ENCODE measurements at places on chromosomes 4 and X. TPM values are rescaled to one million over a fixed set of nuclear protein-coding genes. Genes with fewer than 3 reads are reported as not detected.

YY2 gene
- 0.98 TPM for total RNA-seq

GRCh38 chrX:103628386-103629317, at the start of gene TCEAL1:
TCEAL1 (plus strand) TSS chrX:103628975; CDS start chrX:103629917, 942 bp downstream.
- no peak for DNase-seq
- H3K27me3 ChIP-seq = no peaks in the 10 kb centered on the region
- H3K4me3 ChIP-seq = peak within 1 kb of the TSS; percentile 66
- no peaks in the 10 kb centered on the region for H3K4me1 ChIP-seq

DNA sequence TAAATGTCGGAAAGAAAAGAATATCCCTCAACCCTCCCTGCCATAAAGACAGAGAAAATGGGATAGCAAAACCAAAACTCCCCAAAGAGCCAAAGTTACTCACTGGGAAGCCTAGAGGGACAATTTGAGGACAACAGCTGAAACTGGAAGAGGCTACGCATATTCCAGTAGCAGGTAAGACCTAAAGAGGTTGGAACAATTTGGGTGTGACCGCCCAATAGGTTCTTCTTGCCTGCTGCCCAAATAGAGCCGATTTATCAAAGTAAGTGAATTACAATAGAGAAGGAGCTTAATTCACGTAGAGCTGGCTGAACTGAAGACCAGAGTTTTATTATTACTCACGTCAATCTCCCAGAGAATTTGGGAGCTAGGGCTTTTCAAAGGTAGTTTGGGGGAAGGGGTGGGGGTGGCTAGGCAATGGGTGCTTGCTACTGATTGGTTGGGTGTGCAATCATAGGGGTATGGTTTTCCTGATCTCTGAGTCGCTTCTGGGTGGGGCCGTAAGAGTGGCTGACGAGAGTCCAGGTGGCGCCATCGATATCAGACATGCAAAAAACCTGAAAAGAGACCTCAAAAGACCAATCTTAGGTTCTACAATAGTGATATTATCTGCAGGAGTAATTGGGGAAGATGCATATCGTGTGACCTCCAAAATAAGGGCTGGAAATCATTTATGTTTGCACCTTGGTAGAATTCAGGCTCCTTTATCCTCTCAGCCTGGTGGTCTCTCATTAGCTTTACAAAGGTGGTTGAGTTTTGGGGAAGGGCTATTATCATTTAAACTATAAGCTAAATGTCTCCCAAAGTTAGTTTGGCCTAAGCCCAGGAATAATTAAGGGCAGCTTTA, 39.0 kb upstream of the SLC7A3 start:
- no peaks in the 10 kb centered on the region for H3K4me1 ChIP-seq
- no peaks in the 10 kb centered on the region for H3K36me3 ChIP-seq
- H3K27me3 ChIP-seq = no peaks in the 10 kb centered on the region

NPY1R gene
- 4.0 TPM for total RNA-seq

GRCh38 chrX:149845385-149845784, 35.6 kb upstream of the MAGEA8 start:
- H3K27me3 ChIP-seq = no peaks in the 10 kb centered on the region
- H3K27ac ChIP-seq = no peak overlapping the region
- no peaks in the 10 kb centered on the region for H3K4me1 ChIP-seq
- DNase-seq = no peak

DNA sequence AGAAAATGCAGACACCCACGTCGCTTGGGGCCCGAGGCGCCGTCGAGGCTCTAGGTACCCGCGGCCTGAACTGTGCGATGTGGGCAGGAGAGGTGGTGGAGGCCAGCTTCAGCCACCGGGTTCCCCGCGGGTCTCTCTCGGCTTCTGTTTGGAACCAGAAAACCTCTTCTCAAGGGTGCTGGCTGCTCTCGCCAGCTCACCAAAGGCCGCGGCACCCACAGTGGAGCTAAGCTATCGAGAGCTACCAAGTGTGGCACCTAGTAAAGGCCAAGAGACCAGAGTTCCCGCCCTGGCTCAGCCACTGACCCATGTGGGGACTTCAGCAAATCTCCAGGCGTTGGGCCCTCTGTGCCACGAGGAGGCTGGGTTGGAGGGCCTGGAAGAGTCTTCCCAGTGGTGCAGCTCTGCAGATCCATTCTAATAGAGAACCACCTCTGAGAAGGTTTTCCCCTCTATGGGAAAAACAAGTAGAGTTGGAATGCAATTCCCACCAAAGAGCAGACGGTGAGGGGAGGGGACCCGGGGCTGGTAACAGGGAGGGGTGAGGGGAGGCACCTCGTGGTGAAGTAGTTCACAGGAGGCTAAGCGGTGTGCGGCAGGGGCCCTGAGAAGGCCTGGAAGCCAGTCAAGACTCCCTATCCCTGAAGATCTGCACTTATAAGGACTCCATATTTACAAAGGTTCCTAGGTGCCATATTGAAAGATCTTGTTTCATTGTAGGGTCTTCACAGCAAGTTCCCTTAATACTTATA, 5.5 kb upstream of the HMGB3 start:
- DNase-seq = no peak
- H3K4me3 ChIP-seq = no peak overlapping the region

RAB40AL gene
- total RNA-seq = not detected

- H3K4me1 ChIP-seq = peaks cover 7% of the 10 kb centered on the region
- H3K4me3 ChIP-seq = no peak overlapping the region
- H3K27me3 ChIP-seq = no peaks in the 10 kb centered on the region
These were observed 6.6 kb downstream of the HELQ start for GRCh38 chr4:83449009-83449408.

DNA sequence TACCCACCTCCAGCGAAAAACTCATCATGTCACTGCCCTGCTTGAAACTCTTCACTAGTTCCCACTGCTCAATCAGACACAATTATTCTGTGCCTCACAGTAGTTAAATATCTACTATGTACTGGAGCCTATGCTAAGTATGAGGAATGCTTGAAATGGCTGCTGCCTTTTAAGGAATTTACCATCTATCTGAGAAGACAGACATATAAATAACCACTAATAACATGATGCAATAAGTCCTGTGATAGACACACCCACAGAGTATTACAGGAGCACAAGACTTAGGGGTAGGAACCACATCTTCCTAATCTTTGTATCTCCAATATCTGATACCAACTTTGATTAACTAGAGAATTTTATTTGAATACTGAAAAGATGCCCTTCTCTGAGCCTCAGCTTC, 21.1 kb downstream of the SLC25A53 start:
- H3K4me3 ChIP-seq = no peak overlapping the region
- peaks cover 8% of the 10 kb centered on the region for H3K4me1 ChIP-seq
- DNase-seq = no peak
- H3K36me3 ChIP-seq = no peaks in the 10 kb centered on the region

TNMD gene
- 1.3 TPM for total RNA-seq

CXorf38 gene
- total RNA-seq = 8.2 TPM

DNA sequence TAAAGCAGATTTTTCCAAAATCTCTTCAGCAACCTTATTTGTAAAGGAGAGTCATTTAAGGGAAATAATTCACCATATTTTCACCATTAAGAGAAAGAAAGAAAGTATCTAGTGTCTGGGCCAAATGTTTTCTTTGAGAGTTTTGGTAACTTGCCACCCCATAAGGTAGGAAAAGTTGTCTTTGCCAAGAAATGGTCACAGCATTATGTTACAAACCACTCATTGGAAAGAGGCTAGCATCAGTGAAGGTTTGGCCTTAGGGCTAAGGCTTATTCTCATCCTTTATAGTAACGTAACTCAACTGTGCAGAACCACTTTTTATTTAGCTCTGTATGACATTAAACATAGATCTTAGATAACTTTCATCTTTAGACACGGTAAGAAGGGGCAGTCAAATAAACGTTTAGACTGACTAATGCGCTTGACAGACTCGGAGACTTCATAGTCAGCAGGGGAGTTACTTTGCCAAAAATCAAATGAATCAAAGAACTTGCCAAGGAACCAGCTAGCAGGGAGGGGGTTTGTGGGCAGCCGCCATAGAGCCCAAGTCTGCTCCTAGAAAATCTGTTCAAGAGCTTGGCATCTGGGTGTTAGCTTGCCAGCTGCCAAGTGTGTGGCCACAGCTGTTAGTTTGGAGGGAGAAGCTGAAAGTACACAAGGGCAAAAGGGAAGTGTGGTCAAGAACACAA, 182.8 kb upstream of the GRID2 start:
- no peaks in the 10 kb centered on the region for H3K27me3 ChIP-seq
- H3K4me3 ChIP-seq = no peak overlapping the region
- no peak for DNase-seq

DDIT4L gene
- 10.1 TPM for total RNA-seq

F11 gene
- not detected for total RNA-seq

DNA sequence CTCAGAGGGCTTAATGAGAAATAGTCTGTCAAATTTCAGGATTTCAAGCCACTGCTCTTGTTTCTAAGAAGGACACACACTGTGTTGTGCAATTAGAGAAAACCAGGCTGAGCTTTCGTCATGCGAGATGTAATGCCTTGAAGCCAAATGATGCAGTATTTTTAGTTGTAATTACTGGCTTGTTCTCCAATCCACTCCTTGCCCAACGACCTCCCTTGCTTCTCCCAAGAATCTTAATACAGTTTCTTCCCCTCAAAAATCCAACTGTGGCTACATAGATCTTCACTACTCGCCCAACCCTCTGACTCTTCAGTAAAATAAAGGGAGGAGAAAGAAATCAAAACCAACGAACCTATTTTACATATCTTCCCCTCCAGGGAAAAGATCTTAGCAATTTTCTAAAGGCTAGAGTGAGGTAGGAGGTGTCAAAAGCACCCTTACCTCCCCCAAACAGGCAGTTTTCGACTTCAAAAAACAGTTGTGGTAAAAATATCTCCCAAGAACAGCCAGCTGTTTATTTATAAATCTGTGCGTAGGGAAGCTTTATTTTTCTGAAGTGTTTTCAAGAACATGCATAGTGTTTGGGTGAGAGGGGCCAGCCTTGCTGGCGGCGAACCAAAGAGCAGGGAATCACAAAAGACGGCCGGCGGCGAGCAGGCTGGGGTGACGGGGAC, 68.7 kb downstream of the MGST2 start:
- H3K27me3 ChIP-seq = no peaks in the 10 kb centered on the region
- no peaks in the 10 kb centered on the region for H3K36me3 ChIP-seq
- no peaks in the 10 kb centered on the region for H3K4me1 ChIP-seq
- H3K4me3 ChIP-seq = peak overlapping the region; percentile 54
- peak; percentile 76 for DNase-seq
- H3K27ac ChIP-seq = peak overlapping the region; percentile 87

GRCh38 chr4:168291242-168291641, 27.3 kb downstream of the DDX60 start:
- no peak overlapping the region for H3K4me3 ChIP-seq
- no peak overlapping the region for H3K27ac ChIP-seq
- H3K4me1 ChIP-seq = no peaks in the 10 kb centered on the region
- no peak for DNase-seq
- no peaks in the 10 kb centered on the region for H3K36me3 ChIP-seq

DNA sequence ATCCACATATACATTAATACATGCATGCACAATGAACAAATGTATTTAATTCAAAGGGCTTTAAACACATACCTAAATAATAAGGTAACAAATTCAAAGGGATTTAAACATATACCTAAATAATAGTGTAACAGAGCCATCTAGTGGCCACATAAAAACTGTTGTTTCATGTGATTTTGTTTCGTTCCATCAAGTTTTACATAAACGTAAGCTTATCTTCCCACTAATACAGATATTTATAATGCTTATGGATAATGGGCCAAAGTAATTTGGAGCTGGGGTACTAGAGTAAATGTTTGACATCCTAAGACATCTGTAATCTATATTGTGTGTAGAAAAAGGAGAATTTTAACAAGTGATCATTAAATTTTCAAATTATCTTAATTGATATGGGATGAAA, 82.3 kb downstream of the PRSS12 start:
- H3K4me1 ChIP-seq = no peaks in the 10 kb centered on the region
- H3K36me3 ChIP-seq = no peaks in the 10 kb centered on the region
- no peak overlapping the region for H3K4me3 ChIP-seq
- no peaks in the 10 kb centered on the region for H3K27me3 ChIP-seq

PNMA6F gene
- total RNA-seq = not detected

DNA sequence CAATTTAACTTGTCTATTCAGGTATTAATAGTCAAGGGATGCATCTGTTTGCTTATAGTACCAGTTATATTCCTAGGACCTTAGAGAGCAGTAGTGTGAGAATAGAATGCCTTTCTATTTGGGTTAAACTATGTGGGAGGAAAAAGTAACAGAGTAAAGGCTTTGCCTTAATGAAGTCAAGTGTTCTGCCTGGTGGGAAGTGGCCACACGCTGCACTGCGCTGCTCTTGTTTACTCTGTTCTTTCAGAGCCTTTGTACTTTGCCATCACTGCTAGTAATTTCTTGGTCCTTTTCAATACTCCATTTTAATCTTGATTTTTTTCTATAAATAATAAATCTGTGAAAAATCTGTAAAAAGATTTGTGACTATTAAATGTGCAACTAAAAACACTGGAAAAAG, 38.0 kb downstream of the YIPF6 start:
- no peaks in the 10 kb centered on the region for H3K4me1 ChIP-seq
- peaks cover under 1% of the 10 kb centered on the region for H3K36me3 ChIP-seq
- no peaks in the 10 kb centered on the region for H3K27me3 ChIP-seq
- no peak overlapping the region for H3K4me3 ChIP-seq
- DNase-seq = no peak
- H3K27ac ChIP-seq = no peak overlapping the region
